ENCODE measurements at places on chromosomes 4 and X.

- DNase-seq, result no peak
Observed at GRCh38 chrX:9983441-9983840, 16.3 kb downstream of the CLDN34 start.

DNA sequence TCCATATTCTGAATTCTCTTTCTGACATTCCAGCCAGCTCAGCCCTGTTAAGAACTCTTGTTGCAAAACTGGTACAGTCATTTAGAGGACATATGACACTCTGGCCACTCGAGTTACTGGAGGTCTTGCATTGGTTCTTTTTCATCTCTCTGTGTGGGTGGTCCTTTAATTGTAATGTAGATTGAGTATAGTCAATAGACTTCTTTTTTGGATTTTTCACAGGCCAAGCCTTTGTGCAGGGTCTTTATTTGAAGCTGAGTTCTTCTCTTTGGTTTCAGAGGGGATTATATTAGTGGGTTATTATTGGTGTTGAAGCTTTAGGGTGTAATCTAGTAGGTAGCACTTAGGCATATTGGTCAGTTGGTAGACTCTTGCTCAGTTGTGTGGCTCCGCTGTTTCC lies 118.0 kb upstream of the GIMD1 start:
- peak; percentile 23 for DNase-seq

GRCh38 chrX:100717363-100717762 lies 14.6 kb downstream of the SYTL4 start:
- DNase-seq, result no peak

GRCh38 chrX:126141014-126141413 lies 25.1 kb downstream of the DCAF12L2 start:
- no peak for DNase-seq

GRCh38 chr4:55296096-55296495 lies 49.9 kb upstream of the SRD5A3 start:
- DNase-seq, result no peak

DNA sequence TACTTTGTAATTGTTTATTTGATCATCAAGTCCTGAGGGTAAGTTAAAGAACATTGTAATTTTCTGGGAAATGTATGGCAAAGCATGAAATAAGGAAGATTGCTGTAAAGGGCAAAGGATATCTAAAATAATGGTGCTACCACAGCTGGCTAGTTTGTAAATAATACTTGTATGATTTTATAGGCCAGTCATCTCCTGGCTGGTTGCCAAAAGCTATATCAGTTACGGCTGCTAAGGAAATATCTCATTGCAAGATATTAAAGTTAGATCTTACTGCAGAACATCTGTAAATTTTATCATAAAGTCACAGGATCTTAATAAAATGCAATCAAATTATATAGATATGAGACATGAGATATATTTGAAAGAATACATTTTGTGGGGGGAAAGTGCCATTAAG lies 150.8 kb upstream of the CXCL13 start:
- no peak for DNase-seq

- no peak for DNase-seq
Observed at GRCh38 chr4:38983291-38983690, 48.9 kb downstream of the TMEM156 start.

DNA sequence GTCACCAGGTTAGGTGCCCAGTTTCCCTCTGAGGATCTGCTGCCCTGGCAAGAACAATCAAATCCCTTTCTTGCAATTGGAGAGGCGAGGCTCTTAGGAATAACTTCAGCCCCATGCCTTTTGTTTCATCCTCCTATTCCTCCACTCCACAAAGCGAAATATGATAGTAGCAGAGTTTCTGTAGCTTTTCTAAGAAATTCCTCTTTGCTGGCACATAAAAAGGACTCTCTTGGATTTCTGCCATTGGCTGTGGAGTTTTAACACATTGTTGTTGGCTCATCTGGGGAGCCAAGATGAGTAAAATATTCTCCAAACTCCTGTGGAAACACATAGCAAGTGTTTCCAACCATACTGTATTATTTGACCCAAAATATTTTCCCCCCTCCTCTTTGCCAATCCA lies 11.0 kb upstream of the ADGRG2 start:
- DNase-seq, result no peak

DNA sequence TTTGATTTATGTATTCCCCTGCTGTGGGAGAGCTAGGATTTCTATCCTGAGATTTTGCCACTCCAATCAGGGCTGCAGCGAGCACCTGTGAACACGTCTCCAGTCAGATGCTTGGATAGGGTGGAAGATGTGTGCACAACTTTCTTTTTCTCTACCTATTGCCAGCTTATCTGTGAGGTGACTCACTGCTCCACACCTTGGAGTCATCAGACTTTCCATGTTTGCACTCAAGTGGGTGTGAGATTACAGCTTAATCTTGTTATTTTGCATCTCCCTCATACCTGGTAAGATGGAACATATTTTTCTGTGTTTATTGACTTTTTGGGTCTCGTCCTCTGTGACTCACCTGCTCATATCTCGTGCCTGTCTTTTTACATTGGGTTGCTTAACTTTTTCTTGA lies 32.2 kb downstream of the PSAPL1 start:
- no peak for DNase-seq

DNA sequence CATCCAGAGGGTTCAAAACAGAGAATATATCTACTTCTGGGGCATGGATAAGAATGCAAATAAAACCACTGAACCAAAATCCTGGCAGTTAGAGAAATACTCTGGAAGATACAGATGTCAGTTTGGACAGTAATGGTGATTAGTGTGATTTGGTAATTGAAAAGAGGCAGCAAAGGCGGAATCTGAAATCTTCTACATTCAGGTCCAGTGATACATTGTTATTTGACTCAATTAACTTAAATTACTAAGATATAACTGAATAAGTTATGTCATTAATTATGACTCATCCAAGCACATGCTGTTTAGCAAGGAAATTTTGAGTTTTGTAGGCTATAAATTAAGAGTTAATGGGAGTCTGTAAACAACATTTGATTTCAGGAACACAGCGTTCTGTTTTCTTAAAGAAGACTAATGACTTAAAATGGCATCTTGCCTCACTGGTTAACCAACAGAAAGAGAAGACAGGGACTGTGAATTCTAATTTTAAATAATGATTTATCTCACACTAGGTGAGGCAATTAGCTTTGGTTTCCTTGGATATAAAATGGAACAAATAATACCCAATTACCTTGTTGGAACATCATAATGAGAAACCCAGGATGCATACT lies 937.1 kb downstream of the PDHA2 start:
- no peak for DNase-seq

GRCh38 chr4:169941141-169941540 lies 85.1 kb downstream of the MFAP3L start:
- no peak for DNase-seq

GRCh38 chr4:95949136-95949765 lies 109.4 kb downstream of the PDHA2 start:
- no peak for DNase-seq

DNA sequence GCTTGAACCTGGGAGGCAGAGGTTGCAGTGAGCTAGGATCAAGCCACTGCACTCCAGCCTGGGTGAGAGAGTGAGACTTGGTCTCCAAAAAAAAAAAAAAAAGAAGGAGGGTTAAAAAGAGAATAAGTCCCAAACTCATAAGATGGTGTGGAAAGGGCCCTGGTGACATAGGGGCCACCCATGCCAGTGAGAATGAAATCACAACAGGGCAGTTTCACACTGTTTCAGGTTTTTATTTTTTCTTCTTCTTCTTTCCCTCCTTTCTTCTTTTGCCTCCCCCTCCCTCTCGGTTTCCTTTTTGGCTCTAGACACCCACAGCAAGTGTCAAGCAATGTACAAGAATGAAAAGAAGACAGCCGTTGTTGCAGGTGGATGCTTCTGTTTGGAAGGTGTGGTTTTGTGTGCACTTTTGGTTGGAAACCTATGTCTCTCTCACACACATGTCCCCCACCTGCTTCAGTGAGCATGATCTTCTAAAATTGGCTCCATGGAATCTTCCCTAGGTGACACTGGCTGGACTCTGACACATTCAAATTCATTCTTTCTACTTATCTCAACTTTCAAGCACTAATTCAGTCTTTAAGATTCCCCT lies 14.4 kb upstream of the TLR8 start:
- DNase-seq, result no peak

- DNase-seq, result peak; percentile 47
Observed at GRCh38 chr4:103948244-103949018, 228.6 kb upstream of the TACR3 start.

- DNase-seq, result no peak
Observed at GRCh38 chr4:162509333-162509732, 345.5 kb upstream of the FSTL5 start.

DNA sequence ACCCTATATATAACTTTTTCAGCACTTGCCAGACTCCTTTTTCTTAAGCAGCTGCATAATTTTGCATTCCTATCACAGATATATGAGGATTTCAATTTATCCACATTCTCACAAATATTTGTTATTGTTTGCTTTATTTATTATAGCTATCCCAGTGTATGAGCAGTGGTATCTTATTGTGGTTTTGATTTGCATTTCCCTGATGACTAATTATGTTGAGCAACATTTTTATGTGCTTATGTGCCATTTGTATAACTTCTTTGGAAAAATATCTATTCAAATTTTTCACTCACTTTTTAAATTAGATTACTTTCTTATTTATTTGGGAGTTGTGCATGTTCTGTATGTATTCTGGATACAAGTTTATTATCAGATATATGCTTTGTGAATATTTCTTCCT lies 361.9 kb downstream of the KCTD8 start:
- no peak for DNase-seq

GRCh38 chr4:1385373-1386340 lies 20.6 kb downstream of the NKX1-1 start:
- no peak for DNase-seq

DNA sequence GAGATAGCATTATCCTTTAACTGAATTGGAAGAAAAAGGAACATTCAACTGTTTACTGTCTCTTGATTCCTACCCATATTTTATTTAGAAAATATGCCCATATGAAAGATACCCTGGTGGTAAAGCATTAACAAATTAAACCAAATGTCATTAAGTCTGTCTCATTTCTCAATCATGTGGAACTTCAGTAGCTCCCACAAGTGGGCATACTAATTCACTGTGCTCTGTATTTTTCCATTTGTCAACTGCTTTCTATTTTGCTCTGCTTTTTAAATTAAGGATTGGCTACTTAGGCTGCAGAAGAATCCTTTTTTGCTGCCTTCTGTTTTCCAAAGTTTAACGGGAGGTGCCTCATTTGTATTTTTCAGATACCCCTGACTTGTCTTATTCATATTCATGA lies 77.2 kb downstream of the DDIT4L start:
- no peak for DNase-seq

- DNase-seq, result no peak
Observed at GRCh38 chr4:13527192-13527980, 16.9 kb downstream of the NKX3-2 start.

DNA sequence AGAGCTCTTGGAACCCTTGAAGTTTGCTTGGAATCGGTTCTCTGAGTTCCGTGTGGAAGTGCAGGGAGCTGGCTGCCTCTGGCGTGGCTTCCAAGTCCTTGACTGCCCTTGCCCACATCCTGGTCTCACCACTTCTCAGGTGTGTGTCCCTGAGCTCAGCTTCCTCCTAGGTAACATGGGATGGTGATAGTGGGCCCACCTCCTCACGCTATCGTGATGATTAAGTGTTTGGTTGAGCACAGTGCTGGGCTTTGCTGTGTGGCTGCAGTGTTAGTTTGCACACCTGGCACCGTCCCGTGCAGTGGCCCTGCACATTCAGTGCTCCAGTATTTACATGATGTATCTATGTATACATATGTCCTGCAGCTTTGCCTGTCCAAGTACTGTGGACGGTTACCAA lies 81.5 kb downstream of the CLDN34 start:
- no peak for DNase-seq

GRCh38 chr4:137069473-137069872 lies 462.8 kb downstream of the PCDH18 start:
- DNase-seq, result no peak

GRCh38 chrX:13937370-13938050 lies 92.2 kb downstream of the GEMIN8 start:
- DNase-seq, result no peak

DNA sequence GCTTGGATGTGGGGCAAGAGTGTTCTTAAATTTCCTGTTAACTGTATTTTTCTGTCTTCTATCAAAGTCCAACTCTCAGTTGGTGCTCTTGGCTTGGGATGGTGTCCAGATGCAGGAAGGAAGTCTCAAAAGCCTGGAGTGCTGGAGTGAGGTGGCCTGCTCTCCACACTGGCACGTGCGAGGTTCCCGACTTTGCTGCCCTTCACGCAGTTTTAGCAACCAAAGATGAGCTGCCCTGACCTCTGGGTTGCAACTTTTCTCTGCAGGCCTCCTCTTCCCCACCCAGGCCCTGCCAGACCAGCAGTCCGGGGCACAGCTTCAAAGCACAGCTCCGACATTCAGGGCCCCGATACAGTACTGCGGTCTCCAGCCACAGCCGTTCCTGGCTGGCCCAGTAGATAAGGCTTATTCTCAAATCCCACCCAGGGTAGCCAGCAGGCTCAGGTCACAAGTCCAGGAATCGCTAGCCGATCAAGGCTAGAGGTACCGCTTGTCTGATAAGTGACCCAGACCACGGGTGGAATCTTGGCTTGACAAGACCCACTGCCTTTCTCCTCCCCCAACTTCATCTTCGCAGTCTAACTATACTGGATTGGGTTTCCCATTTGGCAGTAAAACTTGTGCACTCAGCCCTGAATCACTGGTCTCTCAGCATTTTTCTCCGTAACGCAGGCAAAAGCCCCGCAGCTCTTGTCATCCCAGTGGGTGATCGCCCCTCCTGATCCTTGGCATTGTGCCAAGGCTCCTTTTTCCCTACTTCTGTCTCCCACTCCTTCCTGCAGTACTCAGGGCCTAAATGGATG lies 21.8 kb upstream of the JADE1 start:
- DNase-seq, result no peak

DNA sequence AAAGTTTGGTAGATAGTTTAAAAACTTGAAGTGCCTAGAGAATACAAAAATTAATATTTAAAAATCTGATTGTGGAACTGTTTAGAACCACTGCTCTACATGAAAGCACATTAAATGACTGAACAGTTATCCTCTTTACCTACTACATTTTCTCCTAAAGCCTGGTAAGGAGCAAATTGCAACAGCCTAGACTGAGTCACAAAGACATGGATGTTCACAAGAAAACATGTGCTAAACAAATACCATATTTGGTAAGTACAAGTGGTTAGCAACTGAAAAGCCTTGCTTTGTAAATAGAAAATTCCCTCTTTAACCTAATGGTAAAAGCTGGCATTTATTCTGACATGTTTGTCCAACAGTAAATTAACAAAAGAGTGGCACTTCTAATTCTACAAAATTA lies 203.1 kb downstream of the FBXO8 start:
- no peak for DNase-seq
